Stimulated activated CD8-positive, alpha-beta memory T cell treated with anti-CD3 and anti-CD28 coated beads, Interleukin-4, amount 100 ng/mL, for 1 hour (primary cell): ENCODE measurements at places on chromosomes 12 and 14.

DNA sequence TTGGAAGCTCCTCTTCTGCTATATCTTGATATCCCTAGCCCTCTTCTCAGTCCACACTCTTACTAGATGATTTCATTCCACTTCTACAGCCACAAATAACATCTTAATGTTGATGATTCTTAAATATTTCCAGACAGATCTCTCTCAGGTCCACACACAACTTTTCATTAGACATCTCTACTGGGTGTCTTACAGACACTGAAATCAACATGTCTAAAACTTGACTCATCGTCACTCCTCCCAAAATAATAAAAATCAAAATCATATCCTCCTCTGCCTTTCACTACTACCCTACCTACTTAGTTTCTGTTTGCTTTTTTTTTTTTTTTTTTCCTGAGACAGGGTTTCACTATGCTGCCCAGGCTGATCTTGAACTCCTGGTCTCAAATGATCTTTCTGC lies 11.9 kb downstream of the PRDM4 start:
- DNase-seq = no peak

GRCh38 chr12:96196781-96197180 lies 2.6 kb downstream of the ELK3 start:
- DNase-seq = no peak

- no peak for DNase-seq
Measured at GRCh38 chr12:101928556-101928955, 51.2 kb downstream of the DRAM1 start.

DNA sequence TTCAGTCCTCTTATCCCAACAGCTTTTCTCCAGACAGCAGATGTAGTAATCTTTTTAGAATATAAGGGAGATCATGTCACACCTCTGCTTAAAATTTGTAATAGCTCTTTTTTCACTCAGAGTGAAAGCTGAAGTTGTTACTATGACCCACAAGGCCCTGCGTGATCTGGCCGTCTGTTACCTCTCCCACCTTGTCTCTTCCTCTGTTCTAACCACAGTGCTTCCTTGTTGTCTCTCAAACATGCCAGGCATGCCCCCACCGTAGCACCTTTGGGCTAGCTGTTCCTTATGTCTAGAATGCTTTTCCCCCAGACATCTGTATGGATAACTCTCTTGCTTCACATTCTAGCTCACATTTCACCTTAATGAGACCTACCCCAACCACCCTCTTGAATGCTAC lies 6.5 kb downstream of the NECAP1 start:
- DNase-seq = no peak

DNA sequence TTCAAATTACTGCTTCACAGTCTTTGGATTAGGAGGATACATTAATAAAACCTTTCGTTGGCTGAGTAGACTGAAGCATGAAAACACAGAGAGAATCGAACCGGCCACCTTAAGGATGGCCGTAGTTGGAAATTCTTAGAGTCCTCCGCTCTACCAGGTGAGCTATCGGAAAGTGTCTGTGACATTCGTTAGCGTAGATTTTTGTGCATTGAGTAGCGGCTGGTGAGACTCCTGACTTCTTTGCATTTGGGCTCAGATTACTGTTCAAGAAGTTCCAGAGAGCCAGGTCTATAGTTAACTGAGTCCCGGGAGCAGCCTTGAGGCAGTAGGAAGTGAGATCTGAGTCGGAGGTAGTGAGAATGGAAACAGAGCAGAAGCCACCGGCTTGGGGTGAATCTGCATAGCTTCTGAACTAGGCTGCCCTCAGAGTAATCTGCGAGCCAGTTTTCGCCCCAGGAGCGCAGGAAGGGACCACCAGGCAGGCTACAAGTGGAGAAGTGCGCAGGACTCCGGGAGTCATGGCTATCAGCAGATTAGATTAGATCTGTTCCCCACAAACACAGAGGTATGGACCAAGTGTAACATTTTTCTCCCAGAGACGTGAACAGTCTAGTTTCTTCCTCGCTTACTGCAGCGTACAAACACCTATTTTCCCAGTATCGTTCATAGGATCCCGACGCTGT lies 11.0 kb downstream of the OR6S1 start:
- no peak for DNase-seq

DNA sequence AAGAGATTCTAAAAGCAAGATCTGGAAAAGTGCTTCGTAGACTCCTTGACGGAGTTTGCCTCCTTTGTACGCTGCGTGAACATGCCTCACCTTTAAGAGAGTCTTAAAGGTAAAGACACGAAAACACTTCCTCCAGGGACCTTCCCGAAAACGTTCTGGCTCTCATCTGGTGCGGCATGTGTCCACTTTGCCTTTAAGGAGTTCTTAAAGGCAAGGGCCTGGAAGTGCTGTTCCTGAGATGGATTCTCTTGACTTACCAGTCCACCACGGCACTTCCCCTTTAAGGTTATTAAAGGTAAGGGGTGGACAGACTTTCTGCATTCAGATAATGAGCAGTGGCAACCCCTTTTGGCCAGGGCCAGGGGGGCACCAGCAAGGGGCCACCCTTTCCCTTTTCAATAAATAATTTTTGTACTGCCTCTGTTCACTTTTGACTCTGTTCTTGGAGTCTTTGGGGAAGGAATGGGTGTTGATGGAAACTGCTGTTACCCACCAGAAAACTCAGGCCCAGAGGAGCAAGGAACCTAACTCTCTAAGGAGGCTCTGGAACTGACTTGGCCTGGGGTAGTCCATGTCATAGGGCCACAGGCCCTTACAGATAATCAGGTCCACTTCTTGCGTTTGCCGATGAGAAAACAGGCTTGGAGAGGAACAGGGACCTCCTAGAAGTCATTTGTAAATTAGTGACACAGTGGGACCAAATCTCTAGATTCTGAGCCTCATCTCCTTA lies 4.4 kb downstream of the REM2 start:
- no peak for DNase-seq

GRCh38 chr12:107642240-107642639 lies 43.4 kb upstream of the PWP1 start:
- DNase-seq = no peak

- no peak for DNase-seq
Measured at GRCh38 chr12:48125985-48126384, 6.8 kb downstream of the PFKM start.

DNA sequence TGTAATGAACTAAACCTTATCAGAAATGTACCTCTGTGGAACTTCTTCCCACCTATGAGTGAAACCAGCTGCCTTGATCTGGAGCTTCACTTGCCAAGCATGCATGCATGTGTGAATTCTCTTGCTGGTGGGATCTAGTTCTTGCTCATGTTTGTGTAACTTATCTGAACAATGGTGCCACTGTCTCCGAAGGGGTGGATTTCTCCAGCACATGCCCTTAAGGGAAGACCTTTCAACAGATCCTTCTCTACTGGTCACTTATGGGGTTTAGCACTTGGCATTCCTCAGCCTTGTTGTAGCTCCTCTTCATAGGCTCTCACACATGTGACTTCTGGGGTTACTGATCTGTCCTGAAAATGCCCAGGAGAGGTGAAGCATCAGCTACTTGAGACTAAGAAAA lies 25.0 kb downstream of the SMOC1 start:
- no peak for DNase-seq

GRCh38 chr12:133057446-133057845 lies 20.1 kb downstream of the ZNF84 start:
- DNase-seq = no peak

DNA sequence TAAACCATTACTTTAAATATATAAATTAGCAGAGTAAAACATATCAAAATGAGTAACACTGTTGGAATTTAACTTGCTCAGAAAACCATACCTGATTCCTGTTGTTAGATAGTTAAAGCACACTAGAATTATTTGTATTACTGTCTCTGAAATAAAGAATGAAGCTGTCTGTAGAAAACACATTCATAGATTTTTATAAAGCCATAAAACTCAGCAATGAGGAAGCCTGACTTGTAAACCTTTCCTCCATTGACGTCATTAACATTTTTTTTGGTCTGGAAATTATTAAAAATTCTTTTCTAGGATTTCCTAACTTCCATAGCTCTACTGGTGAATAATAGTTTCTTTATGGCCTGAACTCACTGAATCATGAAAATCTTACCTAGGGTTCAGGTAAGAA lies 147.6 kb downstream of the BRMS1L start:
- DNase-seq = no peak

DNA sequence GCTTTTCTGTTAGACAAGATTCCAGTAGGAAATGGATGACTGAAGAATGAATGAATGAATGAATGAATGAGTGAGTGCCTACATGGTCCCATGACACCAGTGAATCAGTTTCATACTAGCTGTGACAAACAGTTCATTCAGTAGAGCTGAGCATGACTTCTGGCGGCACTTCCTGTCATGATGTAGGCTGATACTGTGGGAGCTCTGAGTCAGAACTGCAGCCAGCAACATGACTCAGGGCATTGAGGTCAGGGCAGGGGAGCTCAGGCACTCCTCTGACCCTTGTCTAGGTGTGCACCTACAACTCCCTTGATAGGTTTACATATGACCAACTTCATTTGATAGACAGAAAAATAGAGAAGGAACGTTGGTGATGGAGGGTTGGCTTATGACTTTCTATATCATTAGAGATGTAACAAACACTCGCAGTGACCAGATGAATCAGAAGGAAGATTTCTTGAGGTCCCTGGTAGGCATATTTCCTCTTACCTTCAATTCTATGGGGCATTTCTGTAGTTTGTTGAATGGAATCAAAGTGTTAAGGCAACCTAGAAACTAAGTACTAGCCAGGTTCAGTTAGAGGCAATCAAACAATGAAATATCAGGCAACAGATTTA lies 139.3 kb upstream of the ARHGAP5 start:
- peak; percentile 34 for DNase-seq

GRCh38 chr12:102512523-102512922 lies 32.2 kb upstream of the IGF1 start:
- DNase-seq = no peak

GRCh38 chr12:49212572-49212971 lies 23.7 kb upstream of the TUBA1A start:
- DNase-seq = no peak

DNA sequence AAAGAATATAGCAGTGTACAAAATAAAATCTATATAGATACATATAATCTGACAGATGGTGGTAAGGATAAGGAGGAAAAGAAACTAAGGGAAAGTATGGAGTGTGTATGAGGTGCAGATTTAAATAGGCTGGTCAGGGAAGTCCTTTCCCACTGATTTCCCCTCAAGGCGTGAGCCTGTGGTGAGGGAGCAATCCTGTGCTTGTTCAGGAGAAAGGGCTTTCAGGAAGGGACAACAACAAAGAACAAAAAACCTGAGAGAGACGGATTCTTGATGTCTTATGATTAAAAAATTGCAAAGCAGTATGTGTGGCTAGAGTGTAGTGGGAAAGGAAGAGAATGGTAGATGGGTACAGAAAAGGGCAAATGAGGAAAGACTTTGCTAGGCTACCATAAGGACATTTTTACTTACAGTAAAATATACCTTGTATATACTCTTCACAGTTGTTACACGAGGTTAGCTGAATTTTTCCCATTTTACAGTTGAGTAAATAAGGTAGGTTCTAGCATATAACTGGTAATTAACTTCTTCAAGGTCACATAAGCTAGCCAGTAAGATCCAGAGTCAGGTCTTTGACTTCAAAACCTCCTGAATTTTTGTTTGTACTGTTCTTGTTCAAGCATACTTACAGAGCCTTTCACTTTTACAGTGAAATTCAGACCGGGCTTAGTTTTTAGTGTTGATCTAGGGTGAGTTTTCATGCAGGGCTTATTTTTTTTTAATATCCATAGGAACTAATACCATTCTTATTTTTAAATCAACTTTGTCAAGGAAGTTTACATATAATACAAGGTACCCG lies 15.6 kb downstream of the CNOT2 start:
- no peak for DNase-seq

- no peak for DNase-seq
Measured at GRCh38 chr14:51783765-51784164, 76.6 kb upstream of the GNG2 start.

GRCh38 chr12:1126091-1126490 lies 135.1 kb downstream of the ERC1 start:
- no peak for DNase-seq

GRCh38 chr14:35470755-35471154 lies 63.2 kb upstream of the INSM2 start:
- no peak for DNase-seq
